ENCODE measurements at places on chromosomes 3 and 15.
A peak's percentile ranks its signal among the peaks of the same experiment; 100 is the strongest.

DNA sequence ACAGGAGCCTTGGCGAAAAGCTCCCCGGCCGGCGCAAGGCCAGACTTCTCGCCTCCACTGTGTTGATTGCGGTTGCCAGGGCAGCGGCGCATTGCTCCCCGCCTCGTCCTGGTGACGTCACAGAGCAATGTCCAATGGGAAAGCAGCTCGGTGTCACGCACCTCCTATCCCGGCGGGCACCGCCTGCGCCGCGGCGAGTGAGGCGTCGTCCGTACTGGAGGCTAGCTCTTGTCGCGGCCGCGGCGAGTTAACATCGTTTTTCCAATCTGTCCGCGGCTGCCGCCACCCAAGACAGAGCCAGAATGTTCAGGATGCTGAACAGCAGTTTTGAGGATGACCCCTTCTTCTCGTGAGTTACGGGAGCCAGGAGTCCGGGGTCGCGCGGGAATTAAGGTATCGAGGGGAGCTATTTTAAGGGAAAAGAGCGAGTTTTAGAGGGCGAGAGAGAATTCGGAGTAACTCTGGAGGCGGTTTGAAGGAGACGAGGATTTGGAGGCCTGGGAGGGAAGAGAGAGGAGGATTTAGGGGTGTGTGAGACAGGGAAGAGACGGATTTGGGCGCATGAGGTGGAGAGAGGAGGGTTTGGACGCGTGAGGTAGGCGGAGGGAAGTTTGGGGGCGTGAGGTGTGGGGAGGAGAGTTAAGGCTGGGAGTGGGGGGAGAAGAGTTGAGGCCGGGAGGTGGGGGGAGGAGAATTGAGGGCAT is at the start of gene MLF1:
TSS of gene MLF1 (plus strand) at position 196 of the 704 bp plus-strand sequence. CDS start at position 303, 107 bp downstream.
- DNase-seq = peak; percentile 88

DNA sequence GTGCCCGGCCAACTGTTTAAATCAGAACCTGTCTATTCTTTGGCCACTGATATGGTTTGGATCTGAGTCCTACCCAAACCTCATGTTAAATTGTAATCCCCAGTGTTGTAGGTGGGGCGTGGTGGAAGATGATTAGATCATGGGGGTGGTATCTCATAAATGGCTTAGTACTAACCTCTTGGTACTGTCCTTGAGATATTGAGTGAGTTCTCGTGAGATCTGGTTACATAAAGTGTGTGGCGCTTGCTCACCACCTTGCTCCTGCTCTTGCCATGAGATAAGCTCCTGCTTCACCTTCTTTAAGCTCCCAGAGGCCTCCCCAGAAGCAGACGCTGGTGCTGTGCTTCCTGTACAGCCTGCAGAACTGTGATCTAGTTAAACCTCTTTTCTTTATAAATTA is 42.4 kb downstream of the REC114 start:
- no peak for DNase-seq

GRCh38 chr3:101069901-101070798 is 76.9 kb upstream of the ABI3BP start:
- DNase-seq = peak; percentile 24

- DNase-seq = no peak
Measured at GRCh38 chr3:71319771-71320170, 263.8 kb downstream of the FOXP1 start.

DNA sequence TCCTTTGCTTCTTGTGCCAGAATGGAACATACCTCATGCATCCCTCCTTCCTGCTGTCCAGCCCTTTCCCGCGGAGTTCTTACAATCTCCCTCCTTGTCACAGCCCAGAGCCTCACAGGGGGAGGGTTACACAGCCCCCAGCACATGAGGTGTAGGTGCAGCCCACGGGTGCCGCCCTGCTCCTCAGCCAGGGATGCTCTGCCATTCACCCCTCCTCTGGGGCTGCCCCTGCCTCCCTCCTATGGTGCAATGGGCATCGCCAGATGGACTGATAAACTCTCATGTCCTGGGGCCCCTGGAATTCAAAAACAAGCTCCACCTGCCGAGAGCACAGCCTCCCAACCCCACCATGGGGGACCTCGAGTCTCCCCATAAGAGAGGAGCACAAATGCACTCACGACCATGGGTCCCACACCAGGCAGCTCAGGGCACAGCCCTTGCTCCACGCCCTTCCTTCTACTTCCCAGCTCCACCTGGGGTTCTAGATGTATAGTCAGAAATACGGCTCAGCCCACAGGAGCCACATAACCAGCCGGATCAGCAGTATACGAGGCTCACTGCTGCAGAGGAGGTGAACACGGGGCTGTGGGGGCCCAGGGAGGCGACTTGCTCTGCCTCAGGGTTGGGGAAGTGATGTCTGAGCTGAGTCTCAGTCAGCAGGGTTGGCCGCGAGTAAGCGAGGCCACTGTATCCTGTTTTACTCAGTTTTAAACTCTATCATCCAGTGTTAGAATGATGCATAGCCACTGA is 269.7 kb upstream of the LYSMD4 start:
- no peak for DNase-seq

DNA sequence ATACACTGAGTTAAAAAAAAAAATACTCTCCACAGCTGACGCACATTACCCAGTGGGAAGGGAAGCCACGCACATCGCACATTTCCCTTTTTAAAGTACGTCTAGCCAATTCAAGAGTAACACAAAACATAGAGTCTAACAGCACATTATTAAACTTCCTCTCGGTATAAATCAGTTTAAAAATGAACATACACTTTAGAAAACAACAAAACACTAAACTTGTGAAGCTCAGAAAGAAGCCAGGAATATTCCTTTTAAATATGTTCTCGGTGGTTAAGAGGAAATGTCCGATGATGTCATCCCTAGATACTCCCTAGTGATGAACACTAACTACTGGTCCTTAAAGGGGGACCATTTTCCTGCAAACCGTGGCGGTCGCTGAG is 721 bp downstream of the MYEF2 start:
- peak; percentile 27 for DNase-seq

- DNase-seq = no peak
Measured at GRCh38 chr3:186401556-186401955, 39.5 kb upstream of the DGKG start.

DNA sequence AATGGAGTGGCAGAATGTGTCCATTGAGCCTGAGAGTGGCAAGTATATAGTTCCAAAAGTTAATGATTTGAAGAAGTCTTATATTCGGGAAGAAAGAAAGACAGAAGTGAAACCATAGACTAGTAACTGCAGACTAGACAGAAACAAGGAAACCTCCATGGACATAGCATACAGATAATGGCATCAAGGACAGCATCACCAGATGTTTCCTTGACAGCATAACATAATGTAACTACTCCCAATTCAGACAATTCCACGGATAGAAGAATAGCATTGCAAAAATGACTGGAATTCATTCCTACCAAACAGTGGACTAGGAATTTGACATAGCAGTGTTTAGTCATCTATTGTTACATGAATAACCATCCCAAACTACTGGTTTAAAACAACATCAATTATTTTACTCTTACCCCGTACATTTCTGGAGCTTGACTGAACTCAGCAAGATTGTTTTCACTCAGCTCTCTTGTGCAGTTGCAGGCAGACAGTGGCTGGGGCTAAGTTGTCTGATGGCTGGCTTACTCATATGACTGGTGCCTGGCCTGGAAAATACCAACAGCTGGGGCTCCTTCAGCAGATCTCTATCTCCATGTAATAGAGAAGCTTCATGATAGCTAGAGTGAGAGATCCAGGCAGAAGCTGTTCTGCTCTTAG is 109.7 kb upstream of the GADL1 start:
- no peak for DNase-seq

GRCh38 chr3:51997935-51998596 is 2.4 kb upstream of the RPL29 start:
- DNase-seq = no peak

- DNase-seq = no peak
Measured at GRCh38 chr3:16329036-16329825, 64.2 kb downstream of the OXNAD1 start.

- no peak for DNase-seq
Measured at GRCh38 chr3:33167716-33168336, 50.8 kb downstream of the SUSD5 start.

- no peak for DNase-seq
Measured at GRCh38 chr3:36653095-36653494, 111.3 kb downstream of the DCLK3 start.

DNA sequence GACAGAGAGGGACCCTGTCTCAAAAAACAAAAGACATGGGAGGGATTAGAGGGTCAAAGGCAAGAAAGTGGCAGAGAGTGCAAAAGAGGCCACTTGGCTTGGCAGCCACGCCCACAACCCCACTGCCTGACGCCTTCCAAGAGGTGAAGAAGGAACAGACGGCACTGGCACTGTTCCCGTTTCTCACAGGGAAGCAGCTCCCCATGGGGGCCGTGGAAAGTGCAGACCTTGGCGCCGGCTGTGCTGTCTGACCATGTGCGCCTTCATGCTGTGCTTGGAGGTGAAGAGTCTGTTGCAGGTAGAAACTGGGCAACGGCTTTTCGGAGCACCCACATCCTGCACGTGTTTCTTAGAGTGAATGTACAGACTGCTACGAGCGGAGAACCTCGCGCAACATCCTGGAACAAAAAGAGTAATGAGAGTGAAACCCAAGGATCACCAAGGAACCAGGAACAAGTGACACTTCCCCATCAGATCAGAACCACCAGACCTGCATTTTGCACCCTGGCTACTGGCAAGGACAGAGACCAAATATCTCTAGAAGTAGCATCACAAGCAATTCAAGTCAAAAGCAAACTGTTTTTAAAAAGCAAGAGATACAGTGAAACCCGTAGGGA is 9.7 kb downstream of the ZXDC start:
- DNase-seq = no peak

- no peak for DNase-seq
Measured at GRCh38 chr3:18892756-18893155, 255.6 kb upstream of the KCNH8 start.

- DNase-seq = no peak
Measured at GRCh38 chr3:89622063-89622700, 514.8 kb downstream of the EPHA3 start.

DNA sequence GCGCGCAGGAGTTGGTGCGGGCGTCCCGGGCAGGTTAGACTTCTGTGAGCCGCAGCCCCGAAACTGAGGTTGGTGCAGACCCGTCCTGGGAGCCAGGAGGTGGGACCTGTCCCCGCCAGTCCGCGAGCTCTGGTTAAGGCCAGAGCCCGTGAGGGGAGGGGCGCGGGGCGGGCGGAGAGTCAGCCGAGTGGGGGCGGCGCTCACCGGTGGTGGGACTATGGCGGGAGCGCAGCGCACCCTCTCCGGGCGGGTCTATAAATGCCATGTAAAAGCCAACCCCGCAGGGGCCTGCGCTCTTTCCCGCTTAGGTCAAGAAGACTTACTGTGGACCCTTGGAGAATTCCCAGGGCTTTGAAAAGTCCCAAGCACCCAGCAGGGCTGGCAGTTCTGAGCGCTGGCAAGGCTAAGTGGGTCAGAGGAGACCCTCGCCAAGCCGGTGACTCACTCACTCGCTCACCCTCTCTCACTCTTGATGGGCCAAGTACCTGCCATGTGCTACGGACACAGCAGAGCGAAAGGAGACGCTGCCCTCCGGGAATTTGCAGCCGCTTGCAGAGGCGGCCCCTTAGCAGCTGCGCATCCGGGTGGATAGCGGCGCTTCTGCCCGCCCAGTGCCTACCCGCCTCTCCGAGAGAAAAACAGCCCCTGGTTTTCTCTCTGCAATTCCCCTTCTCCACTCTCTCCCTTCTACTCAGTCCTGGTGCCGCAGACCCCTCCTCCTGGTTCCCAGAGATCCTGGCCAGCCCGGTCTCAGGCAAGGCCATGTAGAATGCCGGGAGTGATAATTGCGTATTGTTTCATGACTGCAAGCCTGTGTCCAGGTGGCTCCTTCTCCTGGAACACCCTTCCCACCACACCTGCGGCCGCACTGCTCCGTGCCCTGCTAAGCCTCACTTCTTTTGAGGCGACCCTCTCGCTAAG is at the start of gene ALDH1L1:
TSS of gene ALDH1L1 (minus strand) at position 110 of the 921 bp plus-strand sequence. CDS start 19,607 bp downstream, outside the sequence.
- no peak for DNase-seq

DNA sequence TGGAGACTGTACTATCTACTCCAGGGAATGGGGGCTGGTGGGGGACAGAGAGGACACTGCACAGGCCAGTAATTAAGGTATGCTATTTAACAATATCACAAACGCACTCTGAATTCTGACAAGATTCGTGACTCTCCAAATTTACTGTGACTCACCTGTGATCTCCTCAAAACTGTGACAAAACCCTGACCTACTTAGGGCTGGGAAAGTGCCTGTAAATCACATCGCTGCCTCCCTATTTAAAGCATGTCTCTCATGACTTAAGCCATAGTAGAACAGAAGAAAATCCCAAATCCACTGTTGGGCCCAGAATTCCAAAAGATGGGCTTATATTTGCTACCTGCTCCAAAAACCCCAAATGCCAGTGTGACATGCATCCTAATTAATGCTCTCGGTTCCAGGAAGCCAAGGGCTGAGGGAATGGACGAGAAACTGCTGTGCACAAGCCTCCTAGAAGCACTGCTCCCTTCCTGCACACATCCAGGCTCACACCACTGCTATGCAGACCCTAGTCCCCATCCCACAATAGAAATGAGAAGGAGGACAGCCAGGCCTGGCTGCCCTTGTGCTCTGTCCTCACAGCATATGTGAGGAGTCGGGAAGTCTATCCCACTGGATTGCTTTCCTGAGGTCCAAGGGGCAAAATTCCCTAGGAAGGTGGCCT is 187.7 kb upstream of the CHRNA7 start:
- no peak for DNase-seq

DNA sequence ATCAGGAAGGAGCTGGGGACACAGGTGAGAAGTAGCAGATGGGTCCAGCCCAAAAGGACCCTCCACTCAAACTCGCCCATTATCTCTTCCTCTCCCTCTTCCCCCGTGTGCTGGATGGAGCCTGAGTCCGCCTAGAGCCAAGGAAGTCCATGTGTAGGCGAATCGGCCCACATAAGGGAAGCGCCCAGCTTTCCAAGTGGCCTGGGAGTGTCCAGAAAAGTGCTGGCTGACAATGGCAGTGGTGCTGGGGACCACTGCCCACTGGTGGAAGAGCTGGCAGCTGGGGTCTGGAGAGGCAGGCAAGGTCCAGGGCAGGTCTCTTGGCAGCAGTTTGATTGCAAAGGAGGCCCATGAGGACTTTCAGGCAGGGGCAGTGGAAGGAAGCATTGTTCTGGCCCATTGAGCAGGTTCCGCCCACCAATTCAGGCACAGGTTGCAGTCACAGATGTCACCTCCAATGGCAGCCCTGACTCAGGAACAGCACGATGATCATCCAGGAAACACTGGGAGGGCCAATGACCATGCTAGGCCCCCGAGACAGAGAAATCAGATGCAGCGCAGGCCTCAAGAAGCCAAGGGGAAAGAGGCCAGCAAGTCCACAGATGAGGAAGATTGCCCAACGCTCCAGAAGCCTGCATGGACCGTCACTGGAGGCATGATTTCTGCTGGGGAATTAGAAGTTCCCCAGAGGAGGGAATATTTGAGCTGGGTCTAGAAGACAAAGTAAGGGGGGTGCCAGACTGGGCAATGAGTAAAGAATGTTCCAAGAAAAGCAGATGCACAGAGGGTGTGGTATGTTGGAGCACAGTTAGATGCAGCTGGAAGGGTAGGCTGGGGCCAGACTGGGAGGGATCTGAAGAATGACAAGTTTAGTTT is 3.0 kb downstream of the MFGE8 start:
- no peak for DNase-seq

GRCh38 chr15:33124279-33124678 is 70.2 kb downstream of the FMN1 start:
- no peak for DNase-seq

GRCh38 chr3:45753095-45753494 is 43.2 kb downstream of the SLC6A20 start:
- DNase-seq = no peak

GRCh38 chr3:158679547-158680000 is 7.1 kb upstream of the LXN start:
- no peak for DNase-seq

GRCh38 chr3:116020989-116021388 is 397.7 kb downstream of the GAP43 start:
- DNase-seq = no peak

- no peak for DNase-seq
Measured at GRCh38 chr3:134445636-134446035, 40.1 kb downstream of the ANAPC13 start.

Measured in CD4-positive, alpha-beta T cell treated with Interleukin-1 beta for 1 hour (primary cell).